ENCODE measurements at places on chromosomes 2 and 18.

- DNase-seq: no peak
Observed at GRCh38 chr2:70094978-70095719, 7.9 kb downstream of the PCBP1 start.

DNA sequence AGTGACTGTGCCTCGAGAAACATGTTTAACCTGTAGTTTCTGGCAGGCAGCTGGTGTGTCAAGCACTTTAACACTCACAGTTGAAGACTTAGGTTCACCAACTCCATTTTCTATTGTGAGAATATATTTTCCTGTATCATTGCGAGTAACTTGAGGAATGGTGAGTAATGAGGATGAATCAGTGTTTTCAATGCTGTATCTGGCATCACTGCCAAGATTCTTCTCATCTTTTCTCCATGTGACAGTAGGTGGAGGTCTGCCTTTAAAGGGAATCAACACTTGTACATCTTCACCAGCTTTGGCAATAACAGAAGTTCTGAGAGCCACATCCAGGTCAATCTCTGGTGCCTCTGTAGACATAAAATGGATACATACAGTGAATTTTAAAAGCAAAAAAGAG lies 72.8 kb downstream of the PLEKHA3 start:
- peak; percentile 41 for DNase-seq

GRCh38 chr2:29367986-29368658 lies 252.9 kb downstream of the CLIP4 start:
- no peak for DNase-seq

DNA sequence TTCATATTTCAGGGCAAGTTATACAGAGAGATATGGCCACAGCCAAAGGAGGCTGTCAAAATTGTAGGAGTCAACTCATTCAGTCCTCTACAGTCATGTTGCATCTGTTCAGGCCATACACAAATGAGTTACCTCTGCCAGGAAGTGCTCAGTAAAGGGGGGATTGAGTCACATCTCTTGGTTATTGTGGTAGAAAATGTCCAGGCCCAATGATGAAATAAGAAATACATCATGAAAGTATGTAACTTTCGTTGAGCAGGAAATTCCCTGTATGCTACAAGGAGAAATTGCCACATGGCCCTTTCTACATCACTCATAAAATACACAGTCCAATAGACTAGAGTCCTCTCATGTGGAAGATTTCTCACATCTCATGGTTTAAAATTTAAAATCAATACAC lies 103.9 kb upstream of the COL3A1 start:
- DNase-seq: no peak

- DNase-seq: no peak
Observed at GRCh38 chr2:59604123-59604522, 949.3 kb downstream of the BCL11A start.
